Brain pericyte (primary cell): ENCODE measurements at places on chromosomes 7 and 10.
A peak's percentile ranks its signal among the peaks of the same experiment; 100 is the strongest.

- no peak for DNase-seq
Observed at GRCh38 chr7:128352636-128353035, 8.9 kb downstream of the PRRT4 start.

- peak; percentile 95 for DNase-seq
Observed at GRCh38 chr10:126459878-126460481, 71.7 kb upstream of the ADAM12 start.

- no peak for DNase-seq
Observed at GRCh38 chr7:135704074-135704473, 23.9 kb downstream of the SLC13A4 start.

GRCh38 chr7:29607889-29608288 lies 44.3 kb downstream of the PRR15 start:
- no peak for DNase-seq

GRCh38 chr7:91596287-91596686 lies 284.2 kb downstream of the MTERF1 start:
- DNase-seq: no peak

DNA sequence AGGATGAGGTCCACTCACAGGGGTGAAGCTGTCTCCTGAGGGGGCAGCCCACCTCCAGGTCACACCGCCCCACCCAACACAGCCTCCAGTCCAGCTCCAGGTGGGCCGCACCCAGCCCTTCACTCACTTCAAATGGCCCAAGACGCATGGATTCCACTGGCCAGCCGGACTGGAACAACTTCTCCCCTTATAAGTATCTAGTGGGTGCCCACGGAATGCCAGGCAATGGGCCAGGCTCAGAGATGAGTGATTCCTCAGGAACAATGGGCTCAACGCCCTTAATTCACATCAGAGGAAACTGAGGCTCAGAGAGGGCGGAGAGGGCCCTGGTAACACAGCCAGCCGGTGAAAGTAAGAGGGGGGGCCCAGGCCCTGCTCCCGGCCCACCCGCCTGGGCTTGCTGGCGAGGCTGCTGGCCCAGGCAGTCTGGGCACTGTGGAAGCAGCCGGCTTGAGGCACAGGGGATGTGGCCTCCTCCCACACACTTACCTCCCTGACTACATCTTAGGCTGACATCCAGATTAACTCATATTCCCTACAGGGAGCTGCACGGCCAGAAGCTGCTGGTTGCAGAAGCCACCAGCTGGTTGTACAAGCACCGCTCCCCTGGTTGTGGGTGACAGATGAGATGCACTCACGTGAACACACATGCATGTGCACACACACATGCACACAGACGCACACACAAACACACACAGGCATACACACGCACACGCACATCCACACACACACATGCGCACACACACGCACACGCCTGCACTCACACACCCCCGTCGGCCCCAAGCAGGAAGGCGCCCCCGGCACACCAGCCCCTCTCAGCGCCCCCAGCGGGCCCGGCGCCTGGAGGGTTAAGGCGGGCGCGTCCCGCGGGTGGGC lies 1.0 kb upstream of the FAM20C start:
- peak; percentile 85 for DNase-seq

GRCh38 chr10:125024497-125025234 lies 82.7 kb downstream of the ZRANB1 start:
- DNase-seq: no peak

DNA sequence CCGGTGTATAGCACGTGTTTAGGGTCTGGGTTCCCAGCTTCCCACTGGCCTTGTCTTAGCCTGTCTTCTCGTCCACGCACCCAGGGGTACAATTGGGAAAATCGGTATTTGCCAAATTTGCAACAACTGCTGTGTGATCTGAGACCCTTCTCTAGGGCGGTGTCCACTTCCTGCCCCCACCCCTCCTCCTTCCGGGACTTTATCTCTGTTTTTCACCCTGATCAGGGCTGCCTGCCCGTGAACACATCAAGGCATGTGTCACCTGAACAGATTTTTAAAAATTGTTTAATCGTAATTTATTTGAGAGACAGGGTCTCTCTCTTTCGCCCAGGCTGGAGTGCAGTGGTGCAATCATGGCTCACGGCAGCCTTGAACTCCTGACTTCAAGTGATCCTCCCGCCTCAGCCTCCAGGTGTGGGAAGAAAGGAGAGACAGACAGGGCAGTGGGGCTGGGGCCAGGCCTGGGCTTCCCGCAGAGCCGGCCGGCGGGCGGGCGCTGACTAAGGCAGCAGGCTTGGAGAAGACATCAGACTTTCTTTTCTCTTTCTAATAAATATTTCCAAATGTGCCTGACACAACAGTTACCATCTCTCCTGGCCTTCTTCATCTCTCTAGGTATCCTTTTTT lies 27.5 kb downstream of the ELFN1 start:
- DNase-seq: no peak
